ENCODE measurements at places on chromosomes 7 and 10.

DNA sequence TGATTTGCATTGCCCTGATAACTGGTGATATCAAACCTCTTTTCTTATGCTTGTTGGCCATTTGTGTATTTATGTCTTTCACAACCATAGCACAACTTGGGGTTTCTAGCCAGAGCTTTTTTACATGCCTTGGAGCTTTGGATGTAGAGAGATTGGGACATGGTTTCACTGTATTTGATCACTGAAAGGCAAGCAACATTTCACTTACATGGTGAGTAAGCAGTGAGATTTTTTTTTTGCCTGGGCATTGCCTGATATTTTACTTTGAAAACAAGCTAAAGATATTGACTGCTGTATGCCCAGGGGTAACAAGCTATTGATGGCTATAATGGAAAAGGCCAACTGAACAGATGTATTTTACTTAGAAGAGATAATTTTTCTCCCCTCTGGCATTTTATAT is 259.0 kb downstream of the PHTF2 start:
- DNase-seq = no peak

DNA sequence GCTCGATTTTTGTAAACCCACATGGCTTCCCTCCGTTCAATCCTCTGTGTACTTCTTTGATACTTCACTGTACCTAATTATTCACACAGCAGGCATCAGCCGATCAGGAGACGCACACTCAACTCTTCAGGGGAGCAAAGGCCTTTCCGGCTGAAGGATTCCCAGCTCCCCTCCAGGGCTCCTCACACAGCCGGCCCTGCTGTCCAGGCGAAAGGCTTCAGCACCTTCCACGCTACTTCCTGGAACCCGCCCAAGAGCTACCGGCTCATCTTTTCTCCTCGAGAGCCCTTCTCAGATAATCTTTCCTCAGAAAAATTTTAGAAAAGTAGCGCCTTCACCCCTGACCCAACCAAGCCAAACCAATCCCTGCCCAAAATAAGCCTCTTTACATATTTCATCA is 270.4 kb downstream of the ZMYND11 start:
- no peak for DNase-seq

- peak; percentile 80 for DNase-seq
Measured at GRCh38 chr10:42638055-42638820, at the start of gene ZNF33B. TSS of gene ZNF33B (minus strand) at chr10:42638570. CDS start at chr10:42636928, 1,642 bp downstream.

DNA sequence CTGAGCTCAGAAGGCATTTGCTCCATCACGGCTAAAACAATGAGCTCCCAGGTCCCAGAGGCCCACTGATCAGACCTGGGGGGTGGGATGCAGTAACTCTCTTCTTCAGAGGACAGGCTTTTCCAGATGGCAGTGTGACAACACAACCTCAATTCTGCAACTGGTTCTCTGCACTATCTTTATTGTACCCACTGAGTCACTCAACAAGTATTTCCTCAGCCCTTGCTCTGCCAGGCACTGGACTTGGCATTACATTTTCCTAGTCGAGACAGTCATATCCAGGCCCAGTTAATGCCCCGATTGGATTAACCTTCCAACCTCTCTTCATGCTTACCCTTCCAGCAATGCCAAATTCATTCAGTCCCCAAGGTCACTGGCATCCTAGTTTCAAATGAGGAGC is 72.6 kb downstream of the JAZF1 start:
- DNase-seq = no peak

DNA sequence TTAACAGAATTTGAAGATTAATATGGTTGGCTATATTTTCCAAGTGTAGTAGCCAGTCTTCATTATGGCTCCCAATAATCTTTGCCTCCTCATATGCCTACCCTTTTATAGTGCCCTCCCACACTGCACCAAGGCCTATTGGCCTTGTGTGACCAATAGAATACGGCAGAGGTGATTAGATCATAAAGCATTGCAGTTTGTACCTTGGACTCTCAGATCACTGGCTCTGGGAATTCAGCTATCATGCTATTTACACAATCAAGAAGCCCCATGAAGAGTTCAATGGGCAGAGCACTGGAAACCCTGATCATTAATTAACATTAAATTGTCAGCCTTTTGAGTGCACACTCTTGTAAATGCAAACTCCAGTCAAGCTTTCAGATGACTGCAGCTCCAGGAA is 154.5 kb upstream of the MAGI2 start:
- DNase-seq = no peak

GRCh38 chr10:97468162-97468561 is 22.2 kb downstream of the ZDHHC16 start:
- DNase-seq = no peak

GRCh38 chr7:157668221-157668883 is 331.5 kb downstream of the DNAJB6 start:
- no peak for DNase-seq

- no peak for DNase-seq
Measured at GRCh38 chr10:121683816-121684215, 85.6 kb upstream of the FGFR2 start.

DNA sequence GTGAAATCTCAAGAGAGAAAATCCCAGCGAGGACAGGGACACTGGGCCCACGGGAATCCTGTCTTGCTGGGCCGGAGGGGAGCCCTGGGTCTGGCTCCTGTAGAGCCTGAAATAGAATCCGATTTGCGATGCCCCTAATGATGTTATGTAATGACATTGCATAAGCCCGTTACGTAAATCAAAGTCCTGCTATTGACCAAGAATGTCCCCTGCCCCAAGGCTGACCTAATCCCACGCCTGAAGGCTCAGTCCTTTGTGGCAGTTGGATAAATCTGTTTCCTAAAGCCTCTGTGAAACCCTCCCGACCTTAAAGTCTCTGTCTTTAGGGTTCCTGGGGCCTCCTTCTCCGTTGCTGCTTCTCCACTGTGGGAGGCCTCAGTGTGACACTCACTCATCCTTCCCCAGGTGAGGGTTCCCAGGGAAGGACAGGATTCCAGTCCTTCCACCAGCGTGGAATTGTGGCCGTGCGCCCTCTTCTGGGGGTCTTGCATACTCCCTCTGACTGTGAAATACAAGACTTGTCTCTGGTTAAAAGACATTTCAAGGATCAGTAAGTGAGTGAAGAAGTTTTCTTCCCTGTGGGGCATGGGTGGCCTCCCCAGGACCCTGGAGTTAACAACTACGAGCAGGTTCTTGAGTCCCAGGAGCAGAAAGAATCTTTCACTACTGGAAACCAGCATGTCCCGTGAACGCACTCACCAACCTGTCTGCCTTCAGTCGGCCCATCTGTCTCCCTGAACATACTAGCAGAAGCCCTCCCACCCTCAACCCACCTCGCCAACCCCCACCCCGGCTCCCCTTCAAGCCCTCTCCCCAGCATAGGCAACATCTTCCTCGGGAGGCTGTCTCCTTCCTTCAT is 19.8 kb downstream of the ZNF467 start:
- no peak for DNase-seq

DNA sequence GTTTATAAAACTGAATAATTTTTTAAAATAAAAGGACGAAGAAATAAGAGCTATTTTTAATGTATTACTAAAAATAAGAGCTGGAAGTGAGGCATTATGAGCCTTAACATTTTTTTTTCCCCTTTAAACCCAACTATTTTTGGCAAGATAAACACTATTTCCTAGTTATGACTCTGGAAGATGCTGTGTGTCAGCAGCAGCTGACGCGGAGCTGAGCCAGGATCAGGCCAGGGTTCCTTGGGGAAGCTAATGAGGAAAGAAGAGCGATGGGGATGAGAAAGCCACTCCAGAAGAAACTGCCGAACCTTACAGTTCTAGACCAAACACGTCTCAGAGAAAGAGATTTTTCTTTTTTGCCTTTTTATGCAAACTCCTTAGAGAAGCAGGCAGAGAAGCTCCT is 85.9 kb downstream of the USP6NL start:
- no peak for DNase-seq

DNA sequence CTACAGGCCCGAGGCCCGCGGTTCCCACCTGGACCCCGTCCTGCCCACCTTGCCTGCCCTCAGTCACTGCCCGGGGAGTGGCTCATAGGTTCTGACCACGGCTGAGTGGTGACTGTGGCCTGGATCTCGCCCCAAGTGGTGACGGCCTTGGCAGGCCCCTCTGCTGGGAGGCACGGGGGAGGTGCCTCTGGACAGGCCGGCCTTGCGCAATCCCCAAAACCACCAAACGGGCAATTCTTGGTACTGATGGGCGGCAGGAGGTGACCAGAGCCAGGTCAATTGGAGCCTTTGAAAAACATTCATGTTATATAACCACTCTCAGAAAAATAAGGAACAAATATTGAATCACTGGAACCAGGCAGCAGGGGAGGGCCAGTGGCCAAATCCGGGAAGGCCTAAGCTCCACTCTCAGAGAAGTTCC is 83.4 kb downstream of the PRKAG2 start:
- DNase-seq = no peak

DNA sequence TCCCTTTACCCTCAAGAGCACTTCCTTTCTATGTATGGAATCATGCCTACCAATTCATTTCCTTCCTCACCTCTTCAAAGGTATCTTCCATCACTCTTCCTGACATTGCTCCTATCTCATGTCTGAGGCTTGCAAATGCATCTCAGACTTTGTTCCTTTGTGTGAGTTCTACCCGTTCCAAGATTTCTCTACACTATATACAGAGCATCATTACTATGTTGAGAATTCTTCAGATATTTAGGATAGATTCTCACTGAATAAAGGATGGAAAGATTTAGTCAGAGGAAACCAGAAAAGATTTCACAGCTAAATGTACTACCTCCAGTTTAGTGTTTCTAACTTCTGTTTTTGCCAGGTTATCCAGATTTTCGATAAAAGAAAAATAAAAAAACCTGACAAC is 462.7 kb downstream of the PHTF2 start:
- DNase-seq = no peak

DNA sequence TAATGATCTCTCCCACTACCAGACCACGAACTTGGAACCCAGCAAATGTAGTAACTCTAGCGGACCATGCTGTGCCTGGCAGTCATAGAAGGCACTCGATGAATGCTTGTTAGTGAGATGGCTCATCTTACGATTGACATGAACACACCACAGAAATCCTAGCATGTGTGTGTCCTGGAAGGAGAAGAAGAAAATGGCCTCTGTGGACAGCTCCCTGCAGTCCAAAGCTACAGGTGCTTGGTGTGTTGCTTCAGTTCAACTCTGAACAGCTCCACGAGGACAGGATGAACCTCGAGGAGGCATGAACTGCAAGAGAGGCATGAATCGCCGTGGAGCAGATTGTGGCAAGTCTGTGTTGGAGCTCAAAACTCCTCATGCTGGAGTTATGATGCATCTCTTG is 93.5 kb downstream of the KLF6 start:
- DNase-seq = no peak

GRCh38 chr7:149690688-149691446 is 82.5 kb downstream of the ZNF467 start:
- no peak for DNase-seq

- DNase-seq = no peak
Measured at GRCh38 chr10:59562126-59562525, 147.5 kb downstream of the SLC16A9 start.

DNA sequence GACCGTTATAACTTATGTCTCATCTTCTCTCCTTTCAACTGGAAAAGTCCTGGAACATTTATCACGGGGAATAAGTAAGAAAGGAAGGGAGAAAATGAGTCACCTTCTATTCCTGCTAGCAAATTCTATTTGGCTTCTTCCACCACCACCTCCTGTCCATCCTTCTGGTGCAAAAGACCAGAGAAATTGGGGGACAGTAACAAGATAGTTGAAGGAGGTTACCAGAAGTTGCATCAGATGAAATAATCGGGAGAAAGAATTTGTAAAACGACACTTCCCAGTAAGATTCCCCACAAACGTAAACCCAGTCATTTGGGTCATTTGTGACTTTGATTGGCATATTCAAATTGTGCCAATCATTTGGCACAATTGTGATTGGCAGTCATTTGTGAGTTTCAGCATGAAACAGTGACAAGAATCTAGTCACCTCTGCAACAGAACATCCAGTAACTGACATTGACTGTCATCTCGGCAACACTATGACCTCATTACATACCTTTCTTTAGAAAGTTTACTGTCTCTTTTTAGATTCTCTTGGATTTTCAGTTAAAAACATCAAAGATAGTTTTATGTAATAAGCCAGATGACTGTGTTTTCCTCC is 51.3 kb upstream of the PIK3CG start:
- DNase-seq = no peak

DNA sequence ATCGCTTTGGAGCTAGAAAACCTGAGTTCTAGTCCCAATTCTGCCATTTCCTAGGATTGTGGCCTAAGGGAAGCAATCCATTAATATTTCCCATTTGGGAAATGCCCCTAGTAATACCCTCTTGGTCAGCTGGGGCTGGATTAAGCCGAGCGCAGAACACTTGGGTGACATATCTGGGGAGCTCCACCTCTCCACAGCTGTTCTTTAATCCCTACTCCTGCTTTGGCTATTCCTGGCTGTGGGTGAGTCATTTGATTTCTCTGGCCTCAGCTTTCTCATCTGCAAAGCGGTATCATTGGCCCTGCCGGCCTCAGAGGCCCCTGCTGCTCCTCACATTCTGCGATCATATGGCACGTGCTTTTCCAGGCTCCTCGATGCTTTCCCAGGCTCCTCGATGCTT is 108.3 kb downstream of the BUB3 start:
- DNase-seq = no peak

- DNase-seq = no peak
Measured at GRCh38 chr7:52689912-52690311, 345.5 kb upstream of the POM121L12 start.

GRCh38 chr7:112072541-112073245 is 133.5 kb downstream of the DOCK4 start:
- no peak for DNase-seq

DNA sequence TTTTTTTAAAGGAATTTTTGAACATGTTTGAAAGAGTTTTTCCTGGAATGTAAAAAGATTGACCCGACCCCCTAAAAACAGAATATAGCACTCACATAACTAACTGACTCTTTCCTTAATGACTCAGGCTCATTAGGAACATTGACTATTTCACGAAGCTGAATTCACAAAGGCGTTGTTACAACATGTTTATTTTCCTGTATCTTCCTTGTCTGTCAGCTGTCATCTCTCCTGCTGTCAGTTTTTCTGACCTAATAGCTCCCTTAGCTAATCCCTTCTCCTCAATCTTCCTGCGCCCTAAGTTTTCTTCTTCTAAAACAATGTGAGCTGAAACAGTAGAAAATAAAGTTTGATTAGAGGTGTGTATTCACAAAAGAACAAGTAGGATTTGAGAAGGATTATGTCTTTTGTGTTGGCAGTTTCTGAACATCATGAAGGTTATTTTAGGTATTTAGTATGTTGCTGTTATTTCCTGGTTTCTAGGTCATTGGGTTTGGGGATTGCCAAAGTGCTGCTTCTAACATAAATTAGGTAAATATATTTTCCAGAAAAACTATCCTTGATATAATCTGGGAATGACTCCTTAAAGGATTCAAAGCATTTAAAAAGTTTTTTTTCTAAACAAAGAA is 4.6 kb upstream of the MDFIC start:
- no peak for DNase-seq

- no peak for DNase-seq
Measured at GRCh38 chr7:47356261-47356660, 225.7 kb downstream of the TNS3 start.

GRCh38 chr7:151453326-151453791 is 13.4 kb upstream of the CRYGN start:
- no peak for DNase-seq
